ENCODE measurements at places on chromosomes 3 and 15.
A peak's percentile ranks its signal among the peaks of the same experiment; 100 is the strongest.

DNA sequence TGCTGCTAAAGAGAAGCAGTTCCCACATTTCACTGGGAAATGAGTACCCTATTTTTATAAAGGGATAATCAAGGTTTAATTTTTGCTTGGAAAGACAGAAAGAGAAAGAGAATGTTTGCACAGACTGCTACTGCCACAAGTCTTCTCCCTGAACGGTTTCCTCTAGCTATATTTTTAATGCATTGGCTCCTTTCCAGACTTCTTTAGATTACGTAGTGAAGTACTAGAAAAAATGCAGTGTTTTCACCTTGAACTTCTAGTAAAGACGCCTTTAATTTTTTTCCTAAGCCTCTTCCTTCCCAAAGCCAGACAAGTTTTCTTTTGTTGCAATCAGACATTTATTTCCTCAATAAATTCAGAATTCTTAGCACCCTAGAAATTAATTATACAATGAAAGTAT lies 248.3 kb upstream of the CCDC54 start:
- no peak for DNase-seq

DNA sequence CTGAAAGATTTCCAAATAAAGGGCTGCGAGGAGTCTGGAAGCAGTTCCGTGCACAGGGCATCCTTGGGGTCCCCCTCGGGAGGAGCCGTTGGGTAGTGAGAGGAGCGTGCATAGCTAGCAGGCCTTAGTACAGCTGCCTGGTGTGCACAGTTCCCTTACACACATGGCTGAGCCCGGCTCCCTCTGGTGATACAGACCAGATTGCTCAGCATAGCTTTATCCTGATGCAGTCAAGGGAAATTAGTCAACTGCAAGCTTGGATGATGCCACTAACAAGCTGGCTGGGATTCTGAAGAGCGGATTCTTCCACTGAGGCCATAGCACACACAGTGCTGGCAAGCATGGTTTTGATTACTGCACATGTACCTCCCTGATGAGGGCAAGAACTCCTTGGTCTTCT lies 349.4 kb downstream of the LRTM1 start:
- no peak for DNase-seq

DNA sequence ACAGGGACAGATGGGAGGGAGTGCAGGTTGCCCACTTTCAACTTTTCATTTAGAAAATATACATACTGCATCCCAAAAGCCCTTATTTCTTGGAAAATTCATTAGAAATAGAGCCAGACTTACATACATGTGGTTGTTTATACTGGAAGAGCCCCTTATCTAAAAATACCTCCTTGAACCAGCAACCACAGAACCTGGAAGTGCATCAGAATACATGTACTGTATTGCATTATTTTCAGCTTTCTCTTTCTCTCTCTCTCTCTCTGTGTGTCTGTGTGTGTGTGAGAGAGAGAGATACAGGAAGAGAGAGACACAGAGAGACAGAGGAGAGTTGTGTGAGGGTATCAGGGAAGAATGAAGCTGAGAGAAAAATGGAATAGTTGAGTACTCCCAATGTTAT lies 29.5 kb upstream of the LSAMP start:
- no peak for DNase-seq

- no peak for DNase-seq
These were observed 3.0 kb upstream of the B4GALT4 start for GRCh38 chr3:119243712-119244111.

DNA sequence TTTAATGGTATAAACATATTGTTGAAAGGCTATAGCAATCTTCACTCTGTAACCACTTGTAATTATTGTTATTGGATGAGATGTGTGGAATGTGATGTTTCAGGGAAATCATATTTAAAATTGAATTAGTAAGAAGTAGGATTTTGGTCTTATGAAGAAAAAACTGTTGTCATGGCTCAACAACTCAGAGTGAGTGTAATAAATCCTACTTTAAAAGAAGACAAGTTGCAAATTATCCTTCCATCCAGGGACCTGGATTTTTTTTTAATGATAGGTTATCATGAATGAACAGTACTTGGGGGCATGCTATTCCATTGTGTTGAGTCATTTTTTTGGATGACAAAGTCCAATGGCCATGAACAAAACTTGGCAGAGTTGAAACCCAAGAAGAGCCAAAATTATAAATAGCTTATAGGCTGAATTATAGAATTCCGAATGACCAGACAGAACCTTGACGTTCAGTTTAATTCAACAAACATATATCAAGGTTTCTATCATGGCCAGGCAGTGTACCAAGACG lies 625.5 kb upstream of the ZNF717 start:
- no peak for DNase-seq

GRCh38 chr3:69774029-69774428 lies 34.8 kb downstream of the MITF start:
- no peak for DNase-seq

- DNase-seq = no peak
These were observed 9.5 kb downstream of the SMAD3 start for GRCh38 chr15:67074886-67075229.

GRCh38 chr3:155382396-155383042 lies 89.0 kb upstream of the STRIT1 start:
- DNase-seq = peak; percentile 85

DNA sequence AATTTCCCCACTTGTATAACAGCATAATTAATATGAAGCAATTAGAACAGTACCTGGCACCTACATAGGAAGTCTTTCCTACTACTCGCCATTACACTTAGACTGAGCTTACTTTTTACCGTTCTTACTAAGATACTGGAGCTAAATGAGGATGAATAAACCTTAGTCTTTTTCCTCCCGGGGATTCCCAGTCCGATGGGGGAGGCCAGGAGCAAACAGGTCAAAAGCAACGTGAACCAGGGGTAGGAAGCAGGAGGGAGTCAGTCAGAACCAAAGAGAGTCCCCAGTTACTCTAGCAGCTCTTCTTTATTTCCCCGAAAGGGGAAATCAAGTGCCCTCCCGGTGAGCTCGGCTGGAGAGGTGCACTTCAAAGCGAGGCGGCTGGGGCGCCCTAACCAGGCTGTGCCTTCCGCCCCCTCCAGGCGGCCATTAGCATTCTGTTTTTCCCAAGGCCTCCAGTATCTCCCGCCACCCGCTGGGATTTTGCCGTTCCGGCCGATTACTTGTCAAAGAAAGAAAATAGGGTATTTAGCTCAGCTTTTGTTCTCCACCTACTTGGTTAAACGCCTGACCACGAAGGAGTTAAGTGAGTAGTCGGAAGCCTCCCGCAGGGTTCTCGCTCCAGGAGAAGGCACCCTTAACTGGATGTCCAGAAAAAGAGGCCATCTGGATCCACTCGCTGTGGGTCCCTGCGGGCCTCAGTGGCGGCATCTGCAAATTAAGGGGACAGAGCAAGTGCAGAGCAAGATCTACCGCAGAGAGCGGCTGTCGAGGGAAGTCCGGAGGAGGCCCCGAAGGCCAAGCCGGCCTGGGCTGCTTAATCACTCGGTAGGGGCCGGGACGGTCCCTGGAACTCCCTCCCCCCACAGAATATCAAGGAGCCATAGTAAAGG lies 6.3 kb upstream of the EOMES start:
- no peak for DNase-seq

GRCh38 chr3:134895181-134895580 lies 100.1 kb downstream of the EPHB1 start:
- DNase-seq = no peak

GRCh38 chr3:183331498-183331897 lies 78.4 kb downstream of the B3GNT5 start:
- no peak for DNase-seq

GRCh38 chr3:196971094-196971698 lies 2.6 kb upstream of the PIGZ start:
- DNase-seq = no peak

GRCh38 chr3:87370007-87370406 lies 93.6 kb upstream of the POU1F1 start:
- DNase-seq = no peak

GRCh38 chr3:8733332-8734094 lies at the start of gene CAV3:
Gene CAV3, plus strand, starts transcription at chr3:8733802. Its CDS starts 75 bp downstream, at chr3:8733877.
- no peak for DNase-seq

DNA sequence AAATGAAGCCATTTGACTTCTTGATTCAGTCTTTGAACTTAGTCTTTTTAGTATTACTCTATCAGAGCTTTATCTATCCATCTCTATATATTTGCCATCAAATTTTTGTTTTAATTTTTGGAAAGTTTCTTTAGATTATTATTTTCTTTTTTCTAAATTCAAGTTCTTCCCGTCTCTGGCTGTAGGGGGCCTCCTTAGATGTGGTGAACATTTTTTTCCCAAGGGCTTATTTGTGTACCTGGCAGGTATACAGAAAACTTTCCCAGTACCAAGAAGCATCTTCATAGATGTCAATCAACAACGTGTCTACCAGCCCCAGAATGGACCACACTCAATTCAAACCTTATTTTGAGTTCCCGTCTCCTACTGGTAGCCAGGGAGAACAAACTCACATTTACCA lies 486.8 kb upstream of the CNTN4 start:
- no peak for DNase-seq

Data from sciatic nerve (tissue), 2 donors.